ENCODE measurements at places on chromosomes 3 and 15.

DNA sequence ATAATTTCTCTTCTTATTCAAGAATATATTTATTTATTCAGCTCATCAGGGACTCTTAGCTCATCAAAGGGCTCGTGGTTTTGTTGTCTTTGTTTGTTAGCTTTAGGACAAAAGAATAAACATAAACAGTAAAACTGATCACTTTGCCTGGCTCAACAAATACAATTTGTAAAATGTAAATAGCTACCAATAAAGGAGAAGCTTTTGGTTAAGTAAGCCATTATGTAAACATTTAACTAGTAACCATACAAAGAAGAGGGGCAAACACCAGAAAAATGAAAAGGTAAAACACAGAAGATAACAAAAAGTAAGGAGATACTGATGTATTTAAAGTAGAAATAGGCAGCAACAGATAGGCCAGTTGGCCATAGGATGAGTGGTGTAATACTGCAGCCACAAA lies 761.7 kb downstream of the ROBO1 start:
- DNase-seq = no peak

- no peak for DNase-seq
Measured at GRCh38 chr3:178706411-178706810, 170.2 kb downstream of the KCNMB2 start.

DNA sequence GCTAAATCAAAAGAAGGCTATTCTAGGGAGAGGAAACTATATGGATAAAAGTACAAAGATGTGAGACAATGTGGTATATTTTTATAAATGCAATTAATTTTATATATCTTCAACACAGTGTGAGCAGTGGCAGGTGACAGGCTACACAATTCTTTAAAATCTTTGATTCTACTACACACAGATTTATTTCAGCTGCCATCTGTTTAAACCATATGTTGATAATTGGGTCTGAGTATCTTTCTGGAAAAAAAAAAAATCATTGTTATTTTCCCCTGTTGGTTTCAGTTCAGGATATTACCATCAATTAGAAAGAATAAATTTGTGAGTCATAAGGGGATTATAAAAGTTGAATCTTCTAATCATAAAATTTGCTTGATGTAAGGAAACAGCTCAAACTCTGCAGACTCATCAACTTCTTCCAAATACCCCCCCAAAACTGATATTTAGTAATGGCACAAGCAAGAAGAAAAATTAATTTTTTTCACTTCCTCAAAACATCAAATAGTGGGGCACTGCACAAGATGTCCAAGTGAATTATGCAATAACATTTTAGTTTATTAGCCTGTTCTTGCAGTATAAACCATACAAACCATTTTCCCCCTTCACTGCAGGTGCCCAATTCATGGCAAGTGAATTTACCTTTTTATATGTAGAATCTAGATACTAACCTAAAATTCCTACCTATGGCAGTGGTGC lies 12.0 kb downstream of the PIERCE2 start:
- DNase-seq = no peak

- DNase-seq = no peak
Measured at GRCh38 chr3:18153571-18154173, 271.5 kb downstream of the SATB1 start.

DNA sequence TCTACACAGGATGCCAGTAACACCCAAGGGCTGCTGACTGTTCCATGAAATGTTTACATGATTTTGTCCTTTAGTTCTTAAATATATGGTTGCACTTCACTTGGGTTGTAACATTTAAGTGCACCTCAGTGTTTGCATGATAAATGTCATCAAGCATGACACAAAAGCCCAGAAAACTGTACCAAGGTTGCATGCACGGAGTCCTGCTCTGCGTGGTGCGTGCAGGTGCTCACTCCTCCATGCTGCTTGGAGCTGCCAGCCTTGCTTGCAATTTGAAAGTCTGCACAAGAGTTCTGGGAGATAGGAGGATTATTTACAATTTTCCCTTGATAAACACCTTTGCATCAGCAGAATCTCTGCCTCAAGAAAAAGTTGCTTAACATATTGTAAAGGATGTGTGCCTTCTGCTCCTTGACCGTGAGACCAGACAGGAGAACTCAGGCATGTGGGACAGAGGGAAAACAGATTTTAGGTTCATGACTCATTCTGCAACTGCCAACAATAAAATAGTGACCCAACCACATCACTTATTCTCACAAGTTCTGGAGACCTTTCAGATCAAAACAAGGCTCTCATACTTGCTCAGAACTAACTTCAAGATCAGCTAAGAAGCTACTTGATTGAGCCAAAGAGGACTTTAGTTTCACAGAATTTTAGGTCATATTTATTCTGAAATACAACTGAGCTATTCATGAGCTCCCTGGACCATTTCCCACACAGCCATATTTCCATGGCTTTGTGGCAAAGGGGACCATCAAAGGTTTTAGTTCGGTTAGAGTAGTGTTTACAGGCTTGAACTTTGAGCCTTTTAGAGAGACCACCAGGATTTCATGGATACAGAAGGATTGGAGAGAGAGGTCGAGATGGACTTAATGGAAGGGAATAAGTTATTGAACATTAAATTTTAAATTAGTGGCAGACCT lies 128.4 kb upstream of the ZBED2 start:
- DNase-seq = no peak

DNA sequence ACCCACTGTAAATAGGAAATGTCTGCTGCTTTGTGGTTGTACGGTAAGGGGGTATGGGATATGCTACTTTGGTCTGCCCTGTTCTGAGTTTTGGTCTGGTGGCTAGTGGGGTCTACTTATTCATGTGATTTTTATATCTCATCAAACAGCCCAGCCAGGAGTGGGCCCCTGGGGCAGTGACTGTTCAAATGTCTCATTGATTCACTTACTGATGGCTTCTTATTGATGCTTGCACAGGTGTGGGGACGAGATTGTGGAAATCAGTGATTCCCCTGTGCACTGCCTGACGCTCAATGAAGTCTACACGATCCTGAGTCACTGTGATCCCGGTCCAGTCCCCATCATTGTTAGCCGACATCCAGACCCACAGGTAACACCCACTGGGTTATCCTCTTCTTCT lies 38.5 kb downstream of the STARD5 start:
- no peak for DNase-seq

DNA sequence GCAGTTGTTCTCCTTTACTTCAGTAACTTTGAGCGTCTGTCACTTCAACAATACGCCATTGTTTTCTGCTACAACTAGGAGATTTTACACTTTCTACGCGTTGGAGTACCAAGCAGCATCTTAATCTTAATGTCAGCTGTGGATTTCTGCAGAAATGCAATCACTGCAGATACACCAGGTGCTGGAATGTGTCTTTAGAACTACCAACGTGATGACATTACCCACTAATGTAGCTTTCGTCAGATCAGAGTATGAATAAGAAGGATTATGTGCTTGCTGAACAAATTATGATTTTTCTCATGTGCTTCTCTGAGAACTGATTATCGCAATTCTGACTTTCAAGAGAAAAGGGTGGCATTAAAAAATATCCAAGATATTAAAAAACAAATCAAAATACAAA lies 77.5 kb upstream of the CNTN3 start:
- no peak for DNase-seq

All from left hindlimb (tissue), 1 donor.